ENCODE measurements at places on chromosomes 2 and 18.

DNA sequence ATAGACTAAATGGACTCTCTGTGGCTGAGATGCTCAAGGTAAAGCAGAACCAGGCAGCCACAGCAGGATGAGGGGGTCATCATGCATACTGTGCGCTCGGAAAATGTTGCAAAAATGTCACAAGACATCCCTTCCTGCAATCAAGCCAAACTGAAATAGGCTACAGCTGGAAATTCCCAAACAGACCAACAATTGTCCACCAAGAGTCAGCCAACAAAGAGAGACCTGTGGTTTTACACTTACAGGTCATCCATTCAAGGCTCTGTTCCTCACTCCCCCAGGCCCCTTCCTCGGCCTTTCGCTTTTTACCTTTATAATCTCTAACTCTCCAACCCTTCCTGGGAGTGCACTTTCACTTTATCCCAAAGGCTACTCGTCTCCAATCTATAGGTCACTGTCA, 1066.9 kb downstream of the TSN start:
- no peak for DNase-seq

GRCh38 chr2:15594291-15595256, 2.9 kb downstream of the DDX1 start:
- DNase-seq = no peak

DNA sequence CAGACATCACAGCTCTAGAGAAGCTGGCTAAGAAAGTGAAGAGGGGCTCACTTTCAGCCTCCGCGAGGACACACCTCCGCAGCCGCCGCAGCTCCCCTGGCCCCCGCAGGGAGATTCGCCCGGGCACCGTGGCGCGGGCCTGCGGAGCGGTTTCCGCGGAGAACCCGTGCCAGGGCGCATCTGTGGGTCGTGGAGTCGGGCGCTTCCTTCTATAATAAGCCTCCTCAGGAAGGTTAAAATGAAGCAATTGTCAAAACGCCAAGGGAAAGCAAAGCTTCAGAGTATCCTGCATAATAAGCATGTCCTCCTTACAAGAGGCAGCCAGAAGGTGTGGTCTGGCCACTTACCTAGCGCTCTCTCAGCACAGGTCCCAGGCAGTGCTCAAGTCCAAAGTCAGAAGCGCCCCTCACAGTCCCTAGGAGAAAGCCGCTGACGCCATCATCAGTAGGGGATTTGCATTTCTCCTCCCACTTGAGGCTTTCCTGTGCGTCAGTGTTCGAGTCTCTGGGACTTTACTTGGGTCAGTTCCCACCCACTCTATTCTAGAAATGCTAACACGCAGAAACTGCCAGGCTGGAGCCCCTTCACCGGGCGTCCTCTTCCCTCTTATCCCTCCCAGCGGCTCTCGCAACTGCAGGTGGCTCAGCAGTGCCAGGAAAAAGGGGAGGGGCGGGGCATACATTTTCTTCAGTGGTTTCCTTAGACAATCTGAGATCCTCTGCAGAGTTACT, at the start of gene STAT4:
Gene STAT4 (minus strand): TSS at position 395 of the 731 bp plus-strand sequence. CDS start 2,791 bp downstream, outside the sequence.
- no peak for DNase-seq

DNA sequence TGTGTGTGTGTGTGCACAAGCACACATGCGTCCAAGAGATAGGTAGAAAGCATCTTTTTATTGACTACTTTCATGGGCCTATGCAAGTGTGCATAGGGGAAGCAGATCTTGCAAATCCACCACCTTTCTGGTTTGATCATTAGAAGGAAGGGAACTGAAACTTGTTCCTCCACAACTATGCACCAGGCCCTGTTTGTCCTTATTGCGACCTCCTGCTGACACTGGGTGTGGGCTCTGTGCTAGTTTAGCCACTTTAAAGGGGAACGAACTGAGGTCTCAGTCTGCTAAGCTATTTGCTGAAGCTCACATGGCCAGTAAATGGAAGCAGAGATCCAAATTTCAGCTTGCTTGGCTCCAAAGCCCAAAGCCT, 32.1 kb upstream of the INSIG2 start:
- no peak for DNase-seq

GRCh38 chr2:54586494-54586893, 130.4 kb downstream of the SPTBN1 start:
- DNase-seq = no peak

- DNase-seq = no peak
Measured at GRCh38 chr2:113361051-113361450, 76.4 kb upstream of the ZNG1B start.

GRCh38 chr2:230762317-230762896, 49.8 kb downstream of the CAB39 start:
- no peak for DNase-seq

Data from forelimb muscle (tissue), 1 donor.